ENCODE measurements at places on chromosomes 5 and 9. TPM values are rescaled to one million over a fixed set of nuclear protein-coding genes. Genes with fewer than 3 reads are reported as not detected.

PAX5 gene
- 0.18 TPM for total RNA-seq

PROB1 gene
- 7.2 TPM for total RNA-seq

FLT4 gene
- 6.0 TPM for total RNA-seq

- no peaks in the 10 kb centered on the region for H3K27me3 ChIP-seq
- no peak overlapping the region for H3K4me3 ChIP-seq
- H3K36me3 ChIP-seq = no peaks in the 10 kb centered on the region
Observed at GRCh38 chr9:72598639-72599038, 77.2 kb downstream of the TMC1 start.

GRCh38 chr5:155258161-155258560 lies 244.6 kb downstream of the KIF4B start:
- H3K27ac ChIP-seq = no peak overlapping the region
- H3K36me3 ChIP-seq = no peaks in the 10 kb centered on the region
- DNase-seq = no peak
- H3K4me3 ChIP-seq = no peak overlapping the region
- H3K27me3 ChIP-seq = no peaks in the 10 kb centered on the region

Data from CD8-positive, alpha-beta memory T cell (primary cell).